Prostate gland (tissue), 2 donors: ENCODE measurements at places on chromosomes 6 and 20.
A peak's percentile ranks its signal among the peaks of the same experiment; 100 is the strongest.

DNA sequence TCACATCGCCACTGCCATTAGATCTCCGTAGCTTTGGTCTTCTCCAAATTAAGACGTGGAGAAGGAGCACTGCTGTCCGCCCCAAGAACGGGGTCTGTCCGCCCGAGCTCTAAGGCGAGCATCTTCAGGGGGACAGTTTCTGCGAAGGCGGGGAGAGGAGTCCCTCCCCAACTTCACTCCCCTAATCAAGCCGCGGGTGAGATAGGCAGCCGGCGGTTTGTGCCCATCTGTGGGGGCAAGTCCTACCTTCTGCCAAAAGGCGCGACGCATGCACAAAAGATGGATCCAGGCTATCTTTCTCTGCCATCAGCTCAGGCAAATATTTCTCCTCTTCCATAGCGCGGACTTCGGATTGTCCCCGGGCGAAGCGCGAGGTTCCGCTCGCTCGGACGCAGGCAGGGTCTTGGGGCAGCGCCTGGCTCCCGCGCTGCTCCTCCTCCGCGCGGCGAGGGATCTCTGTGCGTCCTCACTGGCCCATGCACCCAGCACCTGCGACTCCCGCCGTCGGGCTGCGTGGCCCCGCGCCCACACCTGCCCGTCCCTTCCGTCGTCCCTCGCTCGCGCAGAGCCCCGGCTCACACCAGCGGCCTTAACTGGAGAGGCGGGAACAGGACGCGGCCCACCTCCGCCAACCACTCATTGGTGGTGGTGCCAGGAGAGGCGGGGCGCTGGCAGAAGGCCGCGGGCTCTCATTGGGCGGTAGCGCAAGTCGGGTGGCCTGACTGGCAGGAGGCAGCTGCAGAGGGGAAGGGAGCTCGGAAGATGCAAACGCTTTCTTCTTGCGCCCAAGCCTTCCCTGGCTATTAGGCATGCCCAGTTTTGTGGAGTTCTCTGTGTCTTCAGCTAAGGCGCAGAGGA lies at the start of gene KHDRBS2:
KHDRBS2 (minus strand) TSS at position 614 of the 858 bp plus-strand sequence.
- DNase-seq, result peak; percentile 41

DNA sequence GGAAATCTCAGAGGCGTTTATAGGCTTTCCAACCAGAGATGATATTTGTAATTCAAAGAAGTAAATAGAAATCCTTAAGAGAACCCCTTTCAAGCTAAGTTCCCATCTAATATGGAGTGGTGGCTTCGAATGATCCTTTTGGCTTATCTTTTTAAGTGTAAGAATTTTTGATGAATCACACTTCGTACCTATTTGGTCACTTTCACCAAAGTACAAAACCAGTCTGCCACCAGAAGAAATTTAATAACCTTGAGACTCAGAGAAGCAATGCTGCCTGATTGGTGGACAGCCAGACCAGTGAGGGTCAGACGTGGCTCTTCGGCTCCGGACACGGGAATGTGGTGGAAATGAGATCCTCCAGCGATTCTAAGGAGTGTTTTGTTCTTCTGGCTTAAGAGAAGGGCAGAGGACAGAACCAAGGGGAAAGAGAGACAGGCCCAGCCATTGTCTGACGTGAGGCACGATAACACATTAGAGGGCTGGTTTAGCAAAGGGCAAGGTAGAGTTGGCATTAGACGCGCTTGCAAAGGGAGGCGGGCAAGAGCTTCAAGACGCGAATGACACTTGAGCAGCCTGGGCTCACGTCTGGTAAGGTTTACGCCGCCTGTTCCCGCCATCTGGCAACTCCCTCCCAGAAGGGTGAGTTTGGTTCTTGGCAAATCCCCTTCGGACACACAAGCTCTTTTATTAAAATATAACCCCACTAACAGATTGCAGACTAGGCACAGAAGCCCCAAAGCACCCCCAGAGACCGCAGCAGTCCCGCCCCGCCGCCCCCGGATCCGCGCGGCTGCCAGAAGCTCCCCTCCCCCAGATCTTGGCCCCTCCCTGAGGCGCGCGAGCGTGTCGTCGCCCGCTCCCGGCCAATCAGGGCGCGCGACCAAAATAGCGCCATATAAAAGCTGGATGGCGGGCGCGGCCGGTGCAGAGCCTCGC lies 50.0 kb upstream of the EZR start:
- peak; percentile 69 for DNase-seq

DNA sequence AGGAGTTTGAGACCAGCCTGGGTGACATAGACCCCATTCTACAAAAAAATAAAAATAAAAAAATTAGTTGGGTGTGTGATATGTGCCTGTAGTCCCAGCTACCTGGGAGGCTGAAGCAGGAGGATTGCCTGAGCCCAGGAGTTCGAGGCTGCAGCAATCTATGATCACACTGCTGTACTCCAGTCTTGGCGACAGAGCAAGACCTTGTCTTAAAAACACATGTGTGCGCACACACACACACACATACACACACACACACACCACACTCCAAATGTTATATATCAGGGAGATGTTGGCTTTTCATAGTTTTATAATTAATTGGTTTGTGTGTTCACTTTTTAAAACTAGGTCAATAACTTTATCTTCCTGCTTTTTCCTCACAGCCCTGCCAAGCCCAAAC lies 110.5 kb downstream of the RTN4IP1 start:
- DNase-seq, result no peak

DNA sequence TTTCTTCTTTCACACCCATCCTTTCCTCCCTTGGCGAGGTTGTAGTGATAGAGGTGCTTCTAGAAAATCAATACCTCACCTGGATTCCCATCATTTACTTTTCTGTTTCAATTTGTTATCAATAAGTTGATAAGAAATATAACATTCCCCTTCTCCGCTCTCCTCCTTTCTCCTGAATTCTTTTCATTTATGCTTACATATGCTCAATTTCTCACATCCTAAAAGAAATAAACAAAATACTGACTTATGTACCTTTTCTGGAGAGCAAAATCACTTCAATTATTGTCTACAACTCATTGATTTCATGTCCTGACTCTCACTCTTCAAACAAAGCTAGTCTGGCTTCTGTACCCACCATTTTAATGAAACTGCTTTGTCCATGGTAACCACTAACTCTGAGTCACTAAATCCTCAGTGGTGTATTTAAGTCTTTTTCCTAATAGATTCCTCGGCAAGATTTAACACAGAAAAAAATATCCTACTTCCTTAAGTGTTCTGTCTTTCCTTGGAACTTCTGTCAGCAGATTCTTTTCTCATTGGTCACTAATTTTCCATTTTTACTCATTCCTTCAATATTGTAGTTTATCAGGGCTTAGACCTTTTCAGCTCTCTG lies 289.6 kb downstream of the RFPL4B start:
- no peak for DNase-seq

DNA sequence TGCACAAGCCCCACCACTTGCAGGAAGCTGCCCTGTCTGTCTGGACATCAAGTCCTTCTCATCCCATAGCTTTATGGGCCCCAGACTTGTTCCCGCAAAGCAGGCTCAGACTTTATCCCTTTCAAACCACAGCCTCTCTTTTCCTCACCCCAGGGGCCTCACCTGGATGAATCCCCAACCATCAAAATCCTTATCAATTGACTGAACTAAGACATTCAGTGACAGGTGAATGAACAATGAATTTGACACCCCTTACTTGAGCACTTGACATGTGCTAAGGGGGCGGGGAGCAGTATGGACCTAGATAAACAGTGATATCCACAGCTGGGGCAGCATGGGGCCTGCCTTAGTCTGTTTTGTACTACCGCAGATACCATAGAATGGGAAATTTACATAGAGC lies 5.0 kb downstream of the RAB44 start:
- DNase-seq, result no peak

- DNase-seq, result no peak
Observed at GRCh38 chr6:71294121-71294523, 5.5 kb downstream of the OGFRL1 start.

GRCh38 chr6:125749865-125750691 lies 646 bp downstream of the HEY2 start:
- DNase-seq, result peak; percentile 13

- no peak for DNase-seq
Observed at GRCh38 chr6:118697554-118697953, 46.2 kb upstream of the CEP85L start.

- no peak for DNase-seq
Observed at GRCh38 chr20:61123751-61124368, 128.2 kb upstream of the CDH4 start.

- DNase-seq, result no peak
Observed at GRCh38 chr6:5898563-5898962, 108.2 kb downstream of the NRN1 start.

GRCh38 chr20:24370249-24370648 lies 99.2 kb upstream of the SYNDIG1 start:
- DNase-seq, result no peak

GRCh38 chr20:45358282-45359068 lies 4.5 kb upstream of the SYS1 start:
- DNase-seq, result peak; percentile 66

- no peak for DNase-seq
Observed at GRCh38 chr6:36757206-36757605, 59.6 kb downstream of the RAB44 start.

DNA sequence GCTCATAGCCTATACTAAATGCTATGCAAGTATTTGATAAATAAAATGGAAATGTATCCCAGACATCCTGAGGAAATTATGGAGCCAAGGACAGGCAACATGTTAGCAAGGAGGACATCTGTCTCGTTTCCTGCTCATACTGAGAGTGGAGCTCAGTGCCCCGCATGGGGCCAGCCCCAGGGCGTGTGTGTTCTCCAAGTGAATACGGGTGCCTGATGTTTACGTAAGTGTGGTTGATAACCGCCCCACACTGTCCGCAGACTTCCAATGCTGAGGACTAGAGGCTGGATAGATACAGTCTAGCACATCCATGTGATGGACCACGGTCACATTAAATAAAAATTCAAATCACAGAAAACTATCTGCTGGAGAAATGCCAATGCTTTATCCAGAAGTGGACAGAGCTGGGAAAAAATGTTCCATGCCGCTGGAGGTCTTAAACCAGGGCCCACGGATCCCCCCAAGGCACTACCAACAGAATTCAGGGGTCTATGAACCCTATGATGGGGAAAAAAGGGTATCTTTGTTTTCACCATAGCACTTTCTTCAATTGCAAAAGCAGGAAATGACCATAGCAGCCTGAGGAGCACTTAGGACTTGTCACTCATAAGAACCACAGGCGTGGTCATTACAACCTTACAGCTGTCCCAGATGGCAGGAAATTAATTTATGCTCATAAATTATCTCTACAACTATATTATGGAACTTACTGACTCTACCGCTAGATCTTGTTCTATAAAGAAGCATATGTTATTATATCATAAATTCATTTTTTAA lies 24.9 kb downstream of the TGM2 start:
- no peak for DNase-seq

DNA sequence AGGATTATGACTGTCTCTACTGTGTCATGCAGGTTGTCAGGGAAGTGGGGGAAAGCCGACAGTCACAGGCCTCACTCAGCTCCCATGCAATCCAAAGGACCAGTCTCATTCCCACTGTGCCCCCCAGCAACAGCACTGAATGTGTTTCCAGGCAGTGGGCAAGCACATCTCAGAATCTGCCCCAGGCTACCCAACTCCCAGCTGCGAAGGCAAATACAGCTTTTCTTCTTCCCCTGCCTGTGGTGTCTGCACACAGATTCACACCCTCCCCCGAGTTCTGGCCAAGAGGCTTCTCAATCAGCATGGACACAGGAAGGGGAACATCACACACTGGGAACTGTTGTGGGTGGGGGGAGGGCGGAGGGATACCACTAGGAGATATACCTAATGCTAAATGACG lies 75.3 kb downstream of the SNAP91 start:
- no peak for DNase-seq
